HuH-7.5 (cell line): ENCODE measurements at places on chromosomes 12 and 14.

DNA sequence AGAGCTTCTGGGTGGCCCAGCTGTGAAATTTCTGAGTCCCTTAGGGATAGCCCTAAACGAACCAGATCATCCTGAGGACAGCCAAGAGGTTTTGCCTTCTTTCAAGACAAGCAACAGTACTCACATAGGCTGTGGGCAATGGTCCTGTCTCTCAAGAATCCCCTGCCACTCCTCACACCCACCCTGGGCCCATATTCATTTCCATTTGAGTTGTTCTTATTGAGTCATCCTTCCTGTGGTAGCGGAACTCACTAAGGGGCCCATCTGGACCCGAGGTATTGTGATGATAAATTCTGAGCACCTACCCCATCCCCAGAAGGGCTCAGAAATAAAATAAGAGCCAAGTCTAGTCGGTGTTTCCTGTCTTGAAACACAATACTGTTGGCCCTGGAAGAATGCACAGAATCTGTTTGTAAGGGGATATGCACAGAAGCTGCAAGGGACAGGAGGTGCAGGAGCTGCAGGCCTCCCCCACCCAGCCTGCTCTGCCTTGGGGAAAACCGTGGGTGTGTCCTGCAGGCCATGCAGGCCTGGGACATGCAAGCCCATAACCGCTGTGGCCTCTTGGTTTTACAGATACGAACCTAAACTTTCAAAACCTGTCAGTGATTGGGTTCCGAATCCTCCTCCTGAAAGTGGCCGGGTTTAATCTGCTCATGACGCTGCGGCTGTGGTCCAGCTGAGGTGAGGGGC lies 38.9 kb downstream of the DAD1 start:
- no peak for DNase-seq

- DNase-seq: no peak
Measured at GRCh38 chr12:89016970-89017778, 335.1 kb downstream of the DUSP6 start.

GRCh38 chr14:43356382-43356781 lies 1150.7 kb downstream of the FSCB start:
- DNase-seq: no peak

DNA sequence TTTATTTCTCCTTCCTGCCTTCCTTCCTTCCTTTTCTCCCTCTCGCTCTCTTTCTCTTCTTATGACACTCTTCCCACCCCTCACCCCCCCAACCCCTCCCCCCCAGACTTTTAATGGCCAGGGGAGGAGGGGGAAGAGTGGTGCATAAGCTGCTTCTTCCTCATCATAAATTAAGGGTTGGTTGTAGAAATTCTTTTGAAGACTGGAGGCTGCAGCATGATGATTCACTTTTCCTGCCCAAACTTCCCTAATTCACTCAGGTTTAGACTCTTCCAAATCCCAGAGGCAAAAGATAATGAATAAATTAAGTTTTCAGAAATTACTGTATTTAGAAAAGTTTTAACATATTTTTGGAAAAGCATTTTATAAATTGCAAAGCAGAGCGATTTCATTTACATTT lies 58.2 kb downstream of the GRIP1 start:
- no peak for DNase-seq

DNA sequence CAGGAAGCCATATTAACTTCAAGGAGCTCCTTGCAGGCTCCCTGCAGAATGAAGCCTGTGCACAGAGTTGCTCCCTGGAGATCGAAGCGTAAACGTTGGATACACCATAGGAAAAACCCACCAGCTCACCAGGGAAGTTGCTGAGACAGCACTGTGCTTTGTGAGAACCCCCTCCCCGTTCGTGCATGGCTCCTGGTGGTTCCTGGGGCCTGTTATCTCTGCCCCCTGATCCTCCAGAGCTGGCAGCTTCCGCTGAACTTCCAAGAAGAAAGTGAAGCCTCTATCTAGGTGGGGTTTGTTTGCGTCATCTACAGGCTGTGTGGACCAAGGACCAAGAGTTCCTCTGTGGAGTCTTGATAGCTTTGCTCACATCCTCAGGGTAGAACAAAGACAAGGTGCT lies 2.4 kb upstream of the CCDC85C start:
- DNase-seq: no peak

- DNase-seq: peak; percentile 71
Measured at GRCh38 chr12:124837958-124838803, 25.5 kb downstream of the SCARB1 start.

- DNase-seq: peak; percentile 17
Measured at GRCh38 chr12:15532364-15532977, 210.2 kb downstream of the PTPRO start.

DNA sequence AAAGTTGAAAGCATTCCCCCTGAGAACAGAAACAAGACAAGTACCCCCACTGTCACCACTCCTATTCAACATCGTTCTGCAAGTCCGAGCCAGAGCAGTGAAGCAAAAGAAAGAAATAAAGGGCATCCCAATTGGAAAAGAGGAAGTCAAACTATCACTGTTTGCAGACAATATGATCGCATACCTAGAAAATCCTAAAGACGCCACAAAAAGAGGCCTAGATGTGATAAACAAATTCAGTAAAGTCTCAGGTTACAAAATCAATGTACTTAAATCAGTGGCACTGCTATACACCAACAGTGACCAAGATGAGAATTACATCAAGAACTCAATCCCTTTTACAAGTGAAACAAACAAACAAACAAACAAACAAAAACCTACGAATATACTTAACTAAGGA lies 87.7 kb upstream of the COCH start:
- no peak for DNase-seq

GRCh38 chr14:63513756-63514155 lies 29.4 kb downstream of the PPP2R5E start:
- no peak for DNase-seq

GRCh38 chr12:5451251-5451650 lies 19.3 kb downstream of the NTF3 start:
- DNase-seq: no peak

DNA sequence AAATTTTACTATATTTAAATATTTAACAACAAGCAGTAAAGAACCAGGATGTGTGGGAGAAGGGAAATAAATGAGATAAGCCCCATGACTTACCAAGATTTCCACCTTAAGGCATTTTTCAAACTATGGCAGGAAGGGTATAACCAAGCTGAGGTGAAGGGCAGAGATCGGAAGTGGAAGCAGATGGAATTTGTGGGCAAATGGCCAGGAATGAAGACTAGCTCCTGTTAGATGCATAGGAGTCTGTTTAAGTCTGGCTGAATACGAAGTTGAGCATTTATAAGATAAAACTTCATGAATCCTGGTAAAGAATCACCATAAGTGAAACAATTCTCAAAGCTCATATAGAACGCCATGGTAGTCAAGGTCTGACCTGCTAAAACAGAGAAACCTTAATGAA lies 163.5 kb downstream of the DIO2 start:
- no peak for DNase-seq

DNA sequence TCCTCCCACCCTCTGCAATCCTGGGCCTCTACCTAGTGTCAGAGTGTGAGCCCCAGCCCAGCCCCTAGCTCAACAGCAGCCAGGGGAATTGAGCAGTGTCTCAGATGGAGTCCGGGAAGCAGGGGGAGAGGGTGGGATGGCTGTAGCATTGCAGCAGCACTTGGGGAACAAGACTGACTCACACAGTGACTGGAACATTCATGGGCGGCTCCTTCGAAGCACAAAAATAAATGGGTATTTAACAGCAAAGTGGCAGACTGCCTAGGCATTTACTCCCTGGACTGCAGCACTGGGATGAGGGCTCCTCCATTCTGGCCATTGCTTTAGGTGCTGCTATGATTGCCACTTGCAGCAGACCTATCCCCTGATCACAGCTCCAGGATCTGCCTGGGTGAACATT lies 46.0 kb upstream of the STK38L start:
- no peak for DNase-seq

DNA sequence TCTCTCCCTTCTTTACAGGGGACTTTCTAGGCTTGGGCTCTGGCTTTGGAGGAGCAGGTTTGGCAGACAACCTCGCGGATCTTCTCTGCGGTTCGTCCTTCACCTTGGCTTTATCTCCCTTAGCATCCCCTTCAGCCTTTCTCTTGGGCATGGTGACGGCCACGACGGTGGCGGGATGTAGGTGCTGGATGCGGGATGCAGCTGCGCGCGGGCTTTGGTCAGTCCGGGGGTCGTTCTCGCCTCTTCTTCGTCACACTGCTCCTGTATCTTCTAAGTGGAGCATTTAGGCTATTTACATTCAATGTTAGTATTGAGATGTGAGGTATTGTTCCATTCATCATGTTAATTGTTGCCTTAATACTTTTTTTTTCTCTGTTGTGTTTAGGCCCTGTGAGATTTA lies 217.2 kb upstream of the STXBP6 start:
- DNase-seq: no peak

DNA sequence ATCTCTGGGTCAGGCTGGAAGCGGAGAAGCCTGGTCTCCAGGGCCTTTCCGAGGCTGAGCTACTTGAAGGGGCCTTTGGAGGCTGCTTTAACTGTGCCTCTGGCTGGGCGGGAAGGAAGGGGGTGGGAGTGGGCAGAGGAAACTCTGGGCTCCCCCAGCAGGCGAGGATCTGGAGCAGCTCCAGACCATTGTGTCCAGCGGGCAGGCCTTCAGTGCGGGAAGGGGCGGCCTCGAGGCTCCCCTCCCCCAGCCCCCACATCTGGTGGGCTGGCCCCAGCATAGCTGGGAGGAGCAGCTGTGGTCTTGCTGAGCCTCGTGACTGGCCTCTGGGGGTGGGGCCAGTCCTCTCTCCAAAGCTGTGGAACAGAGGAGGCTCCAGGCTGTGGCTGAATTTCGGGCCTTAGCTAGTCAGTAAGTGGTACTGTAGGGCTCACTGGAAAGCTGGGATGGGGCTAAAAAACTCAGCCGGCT lies 3.4 kb downstream of the TAMALIN start:
- DNase-seq: no peak

GRCh38 chr12:121849665-121850064 lies 9.0 kb downstream of the HPD start:
- no peak for DNase-seq

DNA sequence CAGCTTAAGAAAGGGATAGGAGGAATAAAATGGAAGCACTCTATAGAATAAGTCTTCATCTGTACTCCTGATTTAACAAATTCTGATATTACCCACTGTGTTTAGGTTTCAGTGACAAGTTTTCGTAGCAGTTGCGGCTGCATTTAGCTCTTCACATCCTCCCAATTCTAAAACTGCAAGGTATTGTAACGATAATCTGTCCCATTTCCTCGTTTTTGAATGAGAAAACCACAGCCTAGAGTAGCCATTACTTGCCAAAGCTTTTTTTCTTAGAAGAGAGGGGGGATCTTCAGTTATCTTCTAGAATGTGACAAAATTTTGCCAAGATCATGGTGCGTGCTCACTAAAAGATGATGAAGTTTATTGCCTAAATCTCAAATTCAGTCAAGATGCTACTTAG lies 155.8 kb downstream of the PDE3A start:
- DNase-seq: no peak

DNA sequence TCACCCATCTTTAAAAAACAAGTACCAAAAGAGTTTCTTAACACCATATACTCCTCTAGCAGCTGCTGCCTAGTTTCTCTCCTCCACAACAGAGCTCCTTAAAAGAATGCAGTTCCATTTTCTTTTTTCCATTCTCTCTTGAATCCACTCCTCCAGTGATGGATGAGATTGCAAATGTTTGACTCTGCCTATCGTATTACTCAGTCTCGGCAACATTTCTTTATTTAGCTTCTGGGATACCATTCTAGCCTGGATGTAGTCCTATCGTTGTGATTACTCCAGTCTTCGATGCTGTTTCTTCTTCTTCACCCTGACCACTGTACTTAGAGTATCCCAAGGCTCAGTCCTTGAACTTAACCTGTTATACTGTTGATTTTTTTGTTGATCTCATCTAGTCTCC lies 30.8 kb downstream of the CAND1 start:
- DNase-seq: no peak

DNA sequence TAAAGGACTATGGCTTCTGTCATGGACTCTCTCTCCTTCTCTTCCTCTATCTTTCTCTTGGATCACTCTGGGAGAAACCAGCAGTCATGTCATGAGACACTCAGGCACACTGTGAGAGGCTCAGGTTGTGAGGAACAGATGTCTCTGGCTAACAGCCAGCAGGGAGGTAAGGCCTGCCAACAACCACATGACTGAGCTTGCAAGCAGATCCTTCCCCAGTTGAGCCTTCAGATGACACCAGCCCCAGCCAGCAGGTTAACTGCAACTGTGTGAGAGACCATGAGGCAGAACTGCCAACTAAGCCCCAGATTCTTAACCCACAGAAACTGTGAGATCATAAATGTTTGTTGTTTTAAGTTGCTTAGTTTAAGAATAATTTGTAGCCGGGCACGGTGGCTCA lies 90.6 kb downstream of the VCPKMT start:
- DNase-seq: no peak

DNA sequence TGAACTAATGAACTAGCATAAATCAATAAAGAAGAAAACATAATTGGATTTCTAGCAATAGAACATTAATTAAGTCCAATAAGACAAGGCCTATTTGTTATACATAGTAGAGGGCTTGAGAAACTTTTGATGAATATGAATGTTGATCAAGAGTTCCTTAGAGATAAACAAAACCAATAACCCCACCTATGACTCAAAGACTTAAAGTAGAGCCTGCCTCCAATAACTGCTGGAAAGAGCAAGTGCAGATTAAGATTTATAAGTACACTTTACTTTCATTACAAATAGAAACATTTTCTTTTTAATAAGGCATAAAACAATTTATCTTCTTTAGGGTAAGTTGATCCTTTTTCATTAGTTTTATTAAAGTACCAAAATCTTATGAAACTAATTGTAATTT lies 185.7 kb downstream of the SRGAP1 start:
- no peak for DNase-seq

DNA sequence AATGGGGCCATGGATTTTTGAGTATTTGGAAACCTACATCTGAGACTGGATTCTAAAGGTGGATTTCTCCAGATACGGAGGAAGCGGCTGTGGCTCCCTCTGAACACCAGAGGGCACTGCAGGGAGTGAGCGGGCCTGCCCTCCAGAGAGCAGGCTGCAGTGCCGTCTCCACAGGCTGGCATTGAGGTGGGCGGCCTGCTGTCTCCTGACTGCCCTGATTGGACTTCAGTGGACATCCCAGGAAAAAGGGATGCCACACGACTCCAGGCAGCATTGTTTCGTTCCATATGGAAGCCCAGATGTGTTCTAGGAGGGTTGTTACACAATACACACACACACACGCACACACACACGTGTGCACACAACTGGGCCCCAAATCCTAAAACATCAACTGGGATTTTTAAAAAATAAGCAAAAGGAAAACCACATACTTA lies 20.9 kb upstream of the ANO2 start:
- peak; percentile 50 for DNase-seq

- no peak for DNase-seq
Measured at GRCh38 chr14:94129758-94130414, 482 bp upstream of the IFI27L2 start.
